ENCODE measurements at places on chromosomes 3 and 15.

DNA sequence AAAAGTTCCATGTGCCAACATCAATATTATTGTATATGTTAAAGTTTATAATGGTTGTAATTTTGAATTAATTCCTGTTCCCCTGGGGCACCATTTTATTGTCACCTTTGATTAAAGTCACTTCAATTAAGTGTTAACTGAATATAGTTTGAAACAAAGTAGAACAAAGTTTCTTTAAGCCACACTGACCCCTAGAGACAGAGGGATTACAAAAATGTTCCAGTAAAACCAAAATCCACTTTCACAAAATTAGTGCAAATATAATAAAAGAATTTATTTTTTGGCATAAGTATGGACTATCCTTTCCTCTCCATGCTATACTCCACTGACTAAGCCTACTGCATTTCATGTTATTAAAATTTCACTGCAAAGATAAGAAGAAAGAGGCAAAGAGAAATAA is 123.9 kb downstream of the ZMAT3 start:
- DNase-seq, result no peak

GRCh38 chr15:65382146-65382491 is 4.3 kb upstream of the IGDCC3 start:
- no peak for DNase-seq

- no peak for DNase-seq
These were observed 419.4 kb downstream of the SHQ1 start for GRCh38 chr3:72428803-72429202.

DNA sequence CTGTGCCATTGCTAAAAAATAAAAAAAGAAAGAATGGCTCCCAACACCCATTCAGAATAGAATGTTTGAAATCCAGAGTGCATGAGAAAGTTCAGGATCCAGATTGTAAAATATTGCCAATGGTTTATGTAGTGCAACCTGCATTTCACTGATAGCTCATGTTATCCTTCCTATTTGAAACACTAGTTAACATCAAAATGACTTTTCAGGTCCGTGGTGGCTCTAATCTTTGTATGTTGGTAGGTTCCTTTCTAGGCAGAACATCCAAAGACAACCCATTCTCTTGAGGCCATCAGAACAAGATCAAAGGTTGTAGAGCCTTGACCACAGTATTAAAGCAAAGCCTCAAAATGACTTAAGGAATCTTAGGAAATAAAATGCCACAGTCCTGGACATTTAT is 51.0 kb downstream of the PLCL2 start:
- no peak for DNase-seq

DNA sequence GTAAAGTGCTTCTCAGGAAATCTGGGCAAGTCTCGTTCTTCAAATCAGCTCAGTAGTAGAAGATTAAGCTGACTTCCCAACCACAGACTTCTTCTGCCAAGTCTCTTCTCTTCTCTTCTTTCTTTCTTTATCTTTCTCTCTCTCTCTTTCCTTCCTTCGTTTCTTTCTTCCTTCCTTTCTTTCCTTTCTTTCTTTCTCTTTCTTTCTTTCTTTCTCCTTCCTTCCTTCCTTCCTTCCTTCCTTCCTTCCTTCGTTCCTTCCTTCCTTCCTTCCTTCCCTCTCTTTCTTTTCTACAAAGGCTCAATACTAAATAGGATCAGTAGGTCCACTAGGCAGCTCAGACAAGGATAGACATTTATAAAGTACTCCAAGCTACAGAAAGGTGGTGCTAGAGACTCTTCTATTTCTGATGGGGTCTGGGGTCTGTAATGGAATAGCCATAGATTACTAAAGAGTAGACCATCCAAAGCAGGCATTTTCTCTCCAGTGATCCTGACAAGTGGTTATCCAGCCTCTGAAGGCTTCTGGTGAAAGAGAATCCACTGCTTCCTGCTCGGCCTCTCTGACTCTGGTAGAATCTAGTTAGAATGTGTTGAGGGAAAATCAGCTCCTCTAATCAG is 100.8 kb downstream of the TPRG1 start:
- peak; percentile 16 for DNase-seq

DNA sequence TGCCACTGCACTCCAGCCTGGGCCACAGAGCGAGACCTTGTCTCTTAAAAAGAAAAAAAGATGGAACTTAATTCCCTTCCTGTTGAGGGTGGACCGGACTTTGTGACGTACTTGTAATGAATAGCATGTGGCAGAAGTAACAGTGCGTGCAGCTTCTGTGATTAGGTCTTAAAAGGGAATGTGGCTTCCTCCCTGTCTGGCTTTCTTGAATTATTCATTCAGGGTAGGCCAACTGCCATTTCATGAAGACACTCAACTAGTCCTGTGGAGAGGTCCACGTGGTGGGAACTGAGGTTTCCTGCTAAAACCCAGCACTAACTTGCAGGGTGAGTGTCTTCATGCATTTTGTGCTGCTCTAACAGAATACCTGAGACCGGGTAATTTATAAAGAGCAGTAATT is 98.9 kb upstream of the PIAS1 start:
- no peak for DNase-seq
